Omental fat pad (tissue), 4 donors: ENCODE measurements at places on chromosomes 12 and 14.

- no peak for DNase-seq
These were observed 15.0 kb downstream of the TCP11L2 start for GRCh38 chr12:106317406-106318082.

- no peak for DNase-seq
These were observed 170.2 kb upstream of the HMGA2 start for GRCh38 chr12:65653946-65654629.

DNA sequence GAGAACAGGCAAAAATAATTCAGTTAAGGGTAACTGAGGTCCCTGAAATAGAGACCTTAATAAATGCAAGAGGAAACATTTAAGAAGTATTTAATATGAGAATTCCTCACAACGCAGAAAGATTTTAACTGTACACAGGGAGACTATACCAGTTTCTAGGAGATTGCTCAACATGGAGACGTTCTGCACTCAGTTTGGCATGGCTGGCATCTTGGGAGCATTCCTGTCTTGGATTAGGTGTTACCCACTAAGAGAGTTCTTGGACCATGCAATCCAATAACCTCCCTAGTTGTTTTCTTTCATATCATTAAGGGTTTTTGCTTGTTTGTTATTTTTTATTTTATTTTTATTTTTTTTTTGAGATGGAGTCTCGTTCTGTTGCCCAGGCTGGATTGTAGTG lies 302.4 kb downstream of the NELL2 start:
- no peak for DNase-seq

GRCh38 chr12:644818-645552 lies 18.3 kb downstream of the NINJ2 start:
- DNase-seq: no peak

GRCh38 chr14:35406506-35407305 lies 2.2 kb upstream of the NFKBIA start:
- DNase-seq: no peak

- no peak for DNase-seq
These were observed 94.7 kb downstream of the DENND5B start for GRCh38 chr12:31496257-31496656.

DNA sequence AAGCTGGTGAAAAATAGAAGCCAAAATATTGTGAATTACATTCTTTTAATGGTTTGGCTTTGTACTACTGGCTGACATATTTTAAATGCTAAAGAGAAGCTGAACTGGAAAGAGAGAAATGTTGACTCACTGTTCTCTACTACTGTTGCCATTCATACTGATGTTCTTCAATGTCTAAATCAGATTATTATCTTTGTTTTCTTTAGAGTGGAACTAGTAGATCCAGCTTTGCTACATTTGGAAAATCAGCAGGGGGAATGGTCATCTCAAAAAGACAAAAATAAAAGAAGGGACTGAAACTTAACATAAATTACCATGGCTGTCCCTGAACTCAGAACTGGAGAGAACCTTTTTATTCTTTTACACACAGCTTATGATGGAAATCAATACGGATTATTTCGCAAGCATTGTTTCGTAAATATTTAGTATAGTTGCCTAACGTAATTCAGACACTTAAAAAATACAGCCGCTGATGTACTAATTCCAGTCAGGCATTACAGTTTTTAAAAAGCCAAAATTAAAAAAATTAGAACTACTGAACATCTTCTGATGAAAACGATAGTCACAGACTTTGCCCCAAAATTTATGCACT lies 76.3 kb upstream of the OTX2 start:
- DNase-seq: no peak
